ENCODE measurements at places on chromosomes 6 and 20. TPM values are rescaled to one million over a fixed set of nuclear protein-coding genes. Genes with fewer than 3 reads are reported as not detected.

DNA sequence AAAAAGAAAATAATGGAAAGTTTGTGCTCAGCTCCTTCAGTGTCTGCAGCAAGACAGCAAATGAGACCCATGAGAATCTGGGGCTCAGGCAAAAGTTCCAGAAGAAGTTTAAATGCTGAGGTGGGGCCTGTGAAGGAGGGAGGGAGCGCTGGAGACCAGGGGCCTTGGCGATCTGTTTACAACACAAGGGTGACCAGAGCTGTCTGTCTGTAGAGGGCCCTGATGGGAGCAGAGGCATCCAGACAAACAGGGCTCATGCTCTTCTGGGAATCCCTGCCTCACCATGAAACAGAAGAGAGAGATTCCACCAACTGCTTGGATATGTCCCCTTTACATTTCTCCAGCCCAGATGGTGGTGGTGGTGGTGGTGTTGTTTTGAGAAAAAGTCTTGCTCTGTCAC lies 79.3 kb upstream of the SHLD1 start:
- no peak for DNase-seq

Gene ARFGEF3
- total RNA-seq: 9.6 TPM

Gene FYN
- 65.3 TPM for total RNA-seq

Gene HLA-DRA
- 94.0 TPM for total RNA-seq

DNA sequence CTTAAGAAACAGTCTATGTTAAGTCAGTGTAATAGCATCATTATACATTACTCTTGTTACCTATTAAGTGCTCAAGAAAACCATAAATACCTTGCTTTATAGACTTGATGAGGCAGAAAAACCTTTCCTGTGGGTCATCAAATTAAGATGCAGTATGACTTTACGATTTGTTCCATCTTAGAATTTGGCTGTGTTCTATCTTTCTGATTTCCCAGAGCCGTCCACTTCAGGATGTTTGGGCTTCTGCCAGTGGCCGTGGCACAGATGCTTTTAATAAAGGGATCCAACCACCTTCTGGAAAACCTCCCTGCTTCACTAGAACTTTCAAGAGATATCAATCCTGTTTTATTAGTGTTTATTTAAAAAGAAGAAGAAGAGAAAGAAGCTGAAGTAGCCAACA lies 71.2 kb downstream of the PDE7B start:
- DNase-seq: no peak

Gene GJA10
- not detected for total RNA-seq

Gene CPNE5
- total RNA-seq: 6.7 TPM

- no peak for DNase-seq
Measured at GRCh38 chr6:116741571-116741970, 23.9 kb downstream of the FAM162B start.

GRCh38 chr6:105036351-105036750 lies 79.4 kb downstream of the LIN28B start:
- DNase-seq: no peak

Gene RHAG
- total RNA-seq: not detected

DNA sequence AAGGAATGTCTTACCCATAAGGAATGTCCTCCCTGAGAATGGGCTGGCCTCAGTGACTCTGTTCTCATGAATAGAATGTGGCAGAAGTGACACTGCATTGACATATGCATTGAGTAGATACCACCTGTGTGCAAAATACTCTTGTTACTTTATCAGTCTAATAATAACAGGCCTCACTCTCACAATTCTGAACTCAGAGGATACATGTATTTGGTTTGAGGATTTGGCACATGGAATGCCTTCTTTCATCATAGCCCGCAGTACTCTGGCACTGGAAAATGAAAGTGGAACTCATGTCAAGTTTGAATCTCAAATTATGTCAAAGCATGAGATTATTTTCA lies 52.9 kb upstream of the PLCB4 start:
- DNase-seq: no peak

- no peak for DNase-seq
Measured at GRCh38 chr20:50312682-50313521, 122.3 kb downstream of the CEBPB start.

Gene BNIP5
- not detected for total RNA-seq

GRCh38 chr6:43634702-43635303 lies 837 bp upstream of the MAD2L1BP start:
- DNase-seq: no peak

Gene PTCRA
- total RNA-seq: not detected

- no peak for DNase-seq
Measured at GRCh38 chr20:56831795-56832194, 202.7 kb downstream of the TFAP2C start.

Gene MOG
- total RNA-seq: 2.0 TPM

- DNase-seq: no peak
Measured at GRCh38 chr6:107408714-107409113, 50.6 kb downstream of the PDSS2 start.

DNA sequence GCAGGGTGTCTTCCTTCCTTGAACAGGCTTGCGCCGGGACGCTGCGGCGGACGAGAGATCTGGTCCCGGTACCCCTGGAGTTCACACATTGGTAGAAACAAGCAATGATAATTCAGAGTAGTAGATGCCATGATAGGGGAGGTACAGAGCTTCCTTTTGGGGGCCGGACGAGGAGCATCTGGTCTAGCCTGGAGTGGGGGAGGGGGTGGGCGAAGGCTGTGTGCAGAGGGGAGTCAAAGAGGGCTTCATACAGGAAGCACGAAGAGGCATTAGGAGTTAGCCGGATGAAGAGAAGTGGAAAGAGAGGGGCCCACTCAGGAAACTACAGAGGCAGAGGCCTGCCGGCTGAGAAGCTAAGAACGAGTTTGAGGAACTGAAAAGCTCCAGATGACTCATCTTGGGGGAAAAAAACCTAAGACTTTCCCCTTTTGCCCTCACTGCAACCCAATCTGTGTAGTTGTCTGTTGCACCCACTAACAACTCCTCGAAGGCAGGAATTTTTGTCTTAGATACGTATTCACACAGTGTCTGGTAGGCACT lies 611 bp downstream of the CNPY3 start:
- no peak for DNase-seq

DNA sequence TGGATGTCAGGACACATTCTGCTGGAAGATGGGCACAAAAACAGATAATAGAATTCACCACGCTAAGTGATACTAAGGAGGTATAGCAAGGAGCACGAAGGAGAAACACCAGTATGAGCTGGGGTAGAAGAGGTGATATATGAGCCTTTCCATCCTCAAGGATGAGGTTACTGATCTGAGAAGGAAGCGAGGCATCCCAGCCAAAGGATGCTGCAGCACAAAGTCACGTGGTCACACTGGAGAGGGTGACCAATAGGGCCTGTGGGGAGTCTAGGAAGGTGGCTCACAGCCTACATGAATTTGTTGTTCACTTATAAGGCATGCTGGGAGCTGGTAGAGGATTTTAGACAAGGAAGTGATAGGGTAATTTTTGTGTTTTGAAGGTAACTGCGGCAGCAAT lies 1.4 kb downstream of the GINS1 start:
- DNase-seq: no peak

Gene SLC2A10
- 2.7 TPM for total RNA-seq

Gene SLA2
- total RNA-seq: 0.27 TPM

- no peak for DNase-seq
Measured at GRCh38 chr6:6256886-6257285, 63.6 kb downstream of the F13A1 start.

Gene ARMC2
- 11.0 TPM for total RNA-seq

Gene RIN2
- total RNA-seq: 63.9 TPM

GRCh38 chr6:21914121-21914973 lies 320.8 kb downstream of the SOX4 start:
- DNase-seq: no peak

Gene NOTCH4
- 31.2 TPM for total RNA-seq

DNA sequence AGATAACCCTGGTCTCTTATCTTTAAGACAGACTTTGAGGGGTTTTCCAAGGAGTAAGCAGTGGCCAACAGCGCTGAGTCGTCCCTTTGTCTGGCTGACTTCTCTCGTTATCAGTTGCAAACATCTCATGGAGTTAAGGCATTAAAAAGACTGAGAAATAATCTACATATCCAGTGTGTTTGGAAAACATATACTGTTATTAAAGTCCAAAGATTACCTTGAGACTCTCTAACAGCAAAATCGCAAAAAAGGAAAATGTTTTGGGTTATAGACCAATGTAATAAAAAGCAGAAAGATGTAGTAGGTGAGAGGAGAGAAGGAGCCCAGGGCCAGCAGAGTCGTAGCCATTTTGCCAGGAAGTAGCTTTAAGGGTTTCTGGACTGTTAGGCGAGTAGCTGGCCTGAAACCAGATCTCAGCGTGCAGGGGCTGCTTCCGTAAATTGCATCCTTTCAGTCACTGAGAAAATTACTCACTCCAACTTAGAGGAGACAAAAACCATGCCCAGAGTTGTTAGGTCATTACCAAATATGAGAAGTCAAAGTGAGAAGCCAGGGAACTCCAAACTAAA lies 24.6 kb downstream of the MYLK4 start:
- no peak for DNase-seq

- DNase-seq: no peak
Measured at GRCh38 chr20:63659370-63659769, 1.3 kb downstream of the RTEL1 start.

Gene SLC17A3
- total RNA-seq: not detected

DNA sequence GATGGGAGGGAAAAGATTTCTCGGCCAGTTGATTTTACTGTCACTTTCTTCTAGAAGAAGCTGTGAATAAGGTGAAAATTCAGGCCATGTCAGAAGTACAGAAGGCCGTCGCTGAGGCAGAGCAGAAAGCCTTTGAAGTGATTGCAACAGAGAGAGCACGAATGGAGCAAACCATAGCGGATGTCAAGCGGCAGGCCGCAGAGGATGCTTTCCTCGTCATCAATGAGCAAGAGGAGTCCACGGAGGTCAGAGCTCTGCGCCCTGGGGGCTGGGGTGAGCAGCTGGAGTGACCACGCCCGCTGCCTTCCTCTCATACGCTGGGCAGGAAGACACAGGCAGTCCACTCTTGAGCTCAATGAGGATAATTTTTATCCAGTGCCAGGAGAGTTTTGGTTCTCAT lies 21.8 kb upstream of the C20orf144 start:
- DNase-seq: no peak

DNA sequence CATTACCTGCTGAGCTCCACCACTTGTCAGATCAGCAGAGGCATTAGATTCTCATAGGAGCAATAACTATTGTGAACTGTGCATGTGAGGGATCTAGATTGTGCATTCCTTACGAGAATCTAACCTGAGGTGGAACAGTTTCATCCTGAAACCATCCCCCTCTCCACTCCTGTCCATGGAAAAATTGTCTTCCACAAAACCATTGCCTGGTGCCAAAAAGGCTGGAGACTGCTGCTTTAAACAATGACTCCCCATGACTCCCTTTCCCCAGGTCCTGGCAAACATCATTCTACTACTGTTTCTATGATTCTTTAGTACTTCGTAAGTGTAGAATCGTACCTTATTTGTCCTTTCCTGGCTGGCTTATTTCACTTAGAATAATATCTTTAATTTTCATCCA lies 9.7 kb upstream of the DYNLRB1 start:
- no peak for DNase-seq

DNA sequence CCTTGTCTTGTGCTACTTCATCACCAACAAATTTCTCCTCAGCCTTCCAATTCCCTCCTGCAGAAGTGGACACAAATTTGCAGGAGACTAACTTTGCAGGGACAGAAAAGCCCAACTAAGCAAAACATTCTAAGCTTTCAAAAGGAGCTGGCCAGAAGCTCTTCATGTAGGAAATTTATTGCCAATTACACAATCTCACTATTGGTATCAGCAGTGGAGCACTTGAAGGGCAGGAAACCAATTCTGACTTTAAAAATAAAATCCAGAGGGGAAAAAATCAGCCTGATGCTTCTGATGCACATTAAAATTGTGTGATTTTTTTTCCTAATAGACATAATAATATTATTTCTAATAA lies 193.3 kb downstream of the LY86 start:
- DNase-seq: no peak

Gene RING1
- total RNA-seq: 24.5 TPM

GRCh38 chr20:49659056-49659455 lies 54.6 kb downstream of the B4GALT5 start:
- DNase-seq: no peak

Gene HLA-DQA1
- 5.2 TPM for total RNA-seq

GRCh38 chr6:12484519-12484918 lies 194.4 kb downstream of the EDN1 start:
- no peak for DNase-seq

DNA sequence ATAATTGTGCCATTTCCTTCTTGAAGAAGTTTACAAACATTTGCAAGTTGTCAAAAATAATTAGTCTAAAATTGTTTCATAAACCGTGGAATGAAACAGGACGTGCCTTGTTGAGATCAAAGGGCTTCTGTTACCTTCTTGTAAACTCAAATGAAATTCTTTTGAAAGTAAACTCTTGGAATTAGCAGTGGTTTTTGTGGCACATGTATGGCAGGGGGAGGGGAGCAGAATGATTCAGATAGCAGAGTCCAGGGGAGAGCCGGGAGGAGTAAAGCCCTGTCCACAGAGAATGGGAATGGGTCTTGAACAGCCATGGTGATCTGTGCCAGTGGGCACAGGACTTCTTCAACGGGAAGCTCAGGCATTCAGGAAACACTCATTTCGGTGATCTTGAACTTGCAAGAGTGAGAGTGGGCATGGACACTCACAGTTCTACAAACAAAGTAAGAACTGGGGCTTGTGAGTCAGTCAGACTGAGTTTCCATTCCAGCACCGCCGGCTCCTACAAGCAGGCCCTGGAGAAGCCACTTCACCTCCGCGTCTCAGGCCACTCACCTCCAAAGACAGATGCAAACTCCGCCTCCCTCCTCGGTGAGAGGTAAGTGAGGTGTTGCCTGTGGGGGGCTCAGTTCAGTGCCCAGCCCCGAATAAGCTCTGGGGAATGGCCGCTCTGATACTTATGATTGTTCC lies 143.1 kb downstream of the CDH26 start:
- no peak for DNase-seq
